ENCODE measurements at places on chromosomes 12 and 14.

DNA sequence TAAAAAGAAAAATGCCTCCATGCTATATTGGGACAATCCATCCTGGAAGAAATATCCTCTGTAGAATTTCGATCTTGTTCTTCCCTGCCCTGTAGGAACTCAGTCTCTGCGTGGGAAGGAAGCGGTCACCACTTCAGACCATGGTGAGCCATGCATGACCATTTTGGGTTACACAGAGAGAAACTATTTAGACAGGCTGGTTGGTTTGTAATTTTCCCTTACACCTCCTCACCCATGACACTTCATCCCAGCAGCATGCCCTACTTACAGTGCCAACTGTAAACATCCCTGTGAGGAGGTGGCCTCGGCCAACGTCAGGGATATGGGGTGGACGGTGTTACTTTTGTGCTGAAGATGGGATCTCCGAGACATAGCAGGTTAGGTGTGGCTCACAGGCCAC lies 121.4 kb downstream of the SMOC1 start:
- DNase-seq, result no peak

GRCh38 chr14:67763158-67763822 lies 53.1 kb downstream of the ZFYVE26 start:
- DNase-seq, result no peak

DNA sequence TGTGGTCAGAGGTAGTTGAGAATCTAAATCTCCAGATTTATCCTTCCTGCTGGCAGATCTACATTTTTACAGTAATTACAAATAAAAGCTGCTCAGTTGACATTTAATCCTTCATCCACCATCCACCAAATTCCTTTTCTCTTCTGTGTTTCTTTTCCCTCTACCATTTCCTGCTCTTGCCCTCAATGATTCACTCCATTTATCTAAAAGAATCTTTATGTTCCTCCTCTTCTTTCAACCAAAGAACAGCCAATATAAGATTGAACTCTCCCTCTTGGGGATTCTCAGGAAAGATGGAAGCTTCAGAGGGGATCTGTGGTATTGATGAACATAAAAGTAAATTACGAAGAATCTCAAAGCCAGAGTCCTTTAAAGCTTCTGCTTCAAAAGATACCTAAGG lies 4.4 kb downstream of the MAP4K5 start:
- no peak for DNase-seq

GRCh38 chr12:106429636-106430035 lies 72.1 kb downstream of the POLR3B start:
- DNase-seq, result no peak

DNA sequence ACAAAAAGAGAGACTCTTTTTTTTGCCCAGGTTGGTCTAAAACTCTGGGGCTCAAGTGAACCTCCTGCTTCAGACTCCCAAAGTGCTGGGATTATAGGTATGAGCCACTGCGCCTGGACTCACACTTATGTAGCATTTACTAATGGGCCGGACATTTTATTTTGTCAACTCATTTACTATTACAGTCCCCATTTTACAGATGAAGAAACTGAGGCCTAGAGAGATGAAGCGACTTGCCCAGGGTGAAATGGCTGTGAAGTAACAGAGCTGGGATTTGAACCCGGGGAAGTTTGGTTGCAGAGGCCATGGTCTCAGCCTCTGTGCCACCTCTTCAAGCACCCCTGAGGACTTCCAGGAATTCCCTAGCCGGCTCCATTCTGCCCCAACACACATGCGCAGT lies 9.4 kb downstream of the HPD start:
- DNase-seq, result no peak

DNA sequence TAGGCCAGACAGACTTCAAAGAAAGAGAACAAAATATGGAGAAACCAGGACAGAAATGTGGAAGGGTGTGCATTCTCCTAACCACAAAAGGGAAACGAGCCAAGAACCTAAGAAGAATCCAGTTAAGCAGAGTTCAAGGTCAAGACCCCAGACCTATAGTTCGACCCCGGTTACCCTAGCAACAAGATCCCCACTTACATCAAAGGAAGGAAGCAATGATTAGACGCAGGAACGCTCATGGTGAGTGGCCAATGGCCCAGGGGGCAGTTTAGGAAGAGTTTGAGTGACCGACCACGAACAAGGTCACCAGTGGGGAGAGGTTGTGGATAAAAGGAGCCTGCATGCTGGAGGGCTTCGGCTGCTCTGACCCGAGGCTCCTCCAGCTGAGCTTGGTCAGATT lies 36.2 kb downstream of the OAS2 start:
- no peak for DNase-seq
